ENCODE measurements at places on chromosomes 11 and 22. TPM values are rescaled to one million over a fixed set of nuclear protein-coding genes. Genes with fewer than 3 reads are reported as not detected.

The SLC3A2 gene
- total RNA-seq = 472 TPM

The FZD4 gene
- 0.42 TPM for total RNA-seq

The RIMBP3C gene
- not detected for total RNA-seq

The MCHR1 gene
- total RNA-seq = not detected

The CASP1 gene
- 23.8 TPM for total RNA-seq

The RBFOX2 gene
- 4.3 TPM for total RNA-seq
